Activated CD4-positive, alpha-beta T cell treated with anti-CD3 and anti-CD28 coated beads for 36 hours (primary cell): ENCODE measurements at places on chromosomes 7 and 10. TPM values are rescaled to one million over a fixed set of nuclear protein-coding genes. Genes with fewer than 3 reads are reported as not detected.

Gene ACBD7
- total RNA-seq = 2.6 TPM

Gene C10orf71
- not detected for total RNA-seq

Gene NUTM2E
- total RNA-seq = 0.27 TPM

Gene PDSS1
- 20.7 TPM for total RNA-seq

Gene HTR7
- total RNA-seq = not detected

Gene OR2A42
- total RNA-seq = not detected

Gene GPR85
- not detected for total RNA-seq

Gene MBLAC1
- total RNA-seq = 1.6 TPM

Gene GOLGA7B
- total RNA-seq = 0.57 TPM

Gene FKBP9
- 0.37 TPM for total RNA-seq

Gene KCND2
- total RNA-seq = not detected

Gene TDRD1
- 0.21 TPM for total RNA-seq

Gene GIMAP7
- 36.9 TPM for total RNA-seq

Gene PRPS1L1
- not detected for total RNA-seq

Gene LOXL4
- total RNA-seq = not detected

Gene SFMBT2
- 17.6 TPM for total RNA-seq

Gene INHBA
- not detected for total RNA-seq

Gene PI4K2A
- total RNA-seq = 8.9 TPM

Gene GIMAP1
- total RNA-seq = 3.5 TPM

Gene TPK1
- total RNA-seq = 16.6 TPM

Gene SMIM30
- 36.0 TPM for total RNA-seq

Gene GARIN1A
- 0.07 TPM for total RNA-seq

Gene OPN1SW
- not detected for total RNA-seq

Gene LBX1
- total RNA-seq = not detected

Gene EGR2
- total RNA-seq = 53.9 TPM

Gene ADRB1
- not detected for total RNA-seq

Gene RPEL1
- total RNA-seq = not detected

Gene ANKRD30A
- total RNA-seq = not detected

Gene HOXA6
- not detected for total RNA-seq

Gene TNKS2
- total RNA-seq = 35.7 TPM

Gene ACTL6B
- total RNA-seq = not detected

Gene RARRES2
- total RNA-seq = not detected

Gene PDZD7
- 0.28 TPM for total RNA-seq

Gene FAM24A
- not detected for total RNA-seq

Gene LRRC18
- total RNA-seq = not detected

Gene MOGAT3
- not detected for total RNA-seq

Gene KMT2E
- 94.4 TPM for total RNA-seq

Gene SNX8
- total RNA-seq = 42.4 TPM

Gene FGFBP3
- 1.5 TPM for total RNA-seq
